ENCODE measurements at places on chromosomes 11 and 22. TPM values are rescaled to one million over a fixed set of nuclear protein-coding genes. Genes with fewer than 3 reads are reported as not detected.
A peak's percentile ranks its signal among the peaks of the same experiment; 100 is the strongest.

- peak; percentile 40 for DNase-seq
Observed at GRCh38 chr22:22048981-22049531, 66.5 kb upstream of the TOP3B start.

- peak; percentile 69 for DNase-seq
Observed at GRCh38 chr11:119727523-119728151, 1.4 kb downstream of the NECTIN1 start.

The NTM gene
- total RNA-seq = not detected

DNA sequence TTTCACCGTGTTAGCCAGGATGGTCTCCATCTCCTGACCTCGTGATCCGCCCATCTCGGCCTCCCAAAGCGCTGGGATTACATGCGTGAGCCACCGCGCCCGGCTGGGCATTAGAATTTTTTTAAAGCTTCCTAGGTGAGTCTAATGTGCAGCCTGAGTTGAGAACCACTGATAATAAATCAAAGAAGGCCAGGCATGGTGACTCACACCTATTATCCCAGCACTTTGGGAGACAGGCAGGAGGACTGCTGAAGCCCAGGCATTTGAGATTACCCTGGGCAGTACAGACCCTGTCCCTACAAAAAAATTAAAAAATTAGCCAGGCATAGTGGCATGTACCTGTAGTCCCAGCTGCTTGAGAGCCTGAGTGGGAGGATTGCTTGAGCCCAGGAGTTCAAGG is 13.7 kb downstream of the MEI1 start:
- DNase-seq = no peak

DNA sequence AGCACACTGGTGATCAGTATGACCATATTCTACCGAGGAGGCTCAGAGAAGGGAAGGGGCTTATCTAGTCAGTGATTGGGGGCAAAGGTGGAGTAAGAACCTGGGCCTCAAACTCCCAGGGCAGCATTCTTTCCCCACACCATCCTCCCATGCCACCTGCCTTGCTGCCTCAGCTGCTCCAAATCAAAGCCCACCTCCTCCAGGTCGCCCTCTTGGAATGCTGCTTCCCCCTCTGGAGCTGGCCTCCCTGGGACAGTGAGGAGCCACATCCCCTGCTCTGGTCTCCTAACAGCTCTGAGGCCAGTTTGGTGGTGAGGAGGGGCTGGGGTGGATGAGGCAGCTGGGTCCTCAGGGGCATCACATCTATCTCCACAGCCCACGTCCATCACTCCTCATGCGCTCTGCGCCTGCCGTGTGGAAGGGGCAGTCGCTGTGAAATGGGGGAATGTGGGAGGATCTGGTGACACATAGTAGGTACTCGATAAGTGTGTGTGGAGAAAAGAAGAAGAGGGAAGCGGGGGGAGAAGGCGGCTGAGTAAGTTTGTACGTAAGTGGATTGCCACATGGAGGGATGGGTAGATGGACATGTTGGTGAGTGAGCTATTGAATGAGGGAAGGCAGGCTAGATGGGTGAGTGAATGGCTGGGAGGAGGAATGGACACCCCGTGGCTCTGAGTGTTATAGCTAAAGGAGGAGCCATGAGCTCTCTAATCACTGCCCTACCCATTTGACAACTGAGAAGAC is 16.1 kb upstream of the ARHGEF17 start:
- DNase-seq = no peak

- no peak for DNase-seq
Observed at GRCh38 chr11:1148752-1149180, 9.0 kb upstream of the MUC5AC start.

DNA sequence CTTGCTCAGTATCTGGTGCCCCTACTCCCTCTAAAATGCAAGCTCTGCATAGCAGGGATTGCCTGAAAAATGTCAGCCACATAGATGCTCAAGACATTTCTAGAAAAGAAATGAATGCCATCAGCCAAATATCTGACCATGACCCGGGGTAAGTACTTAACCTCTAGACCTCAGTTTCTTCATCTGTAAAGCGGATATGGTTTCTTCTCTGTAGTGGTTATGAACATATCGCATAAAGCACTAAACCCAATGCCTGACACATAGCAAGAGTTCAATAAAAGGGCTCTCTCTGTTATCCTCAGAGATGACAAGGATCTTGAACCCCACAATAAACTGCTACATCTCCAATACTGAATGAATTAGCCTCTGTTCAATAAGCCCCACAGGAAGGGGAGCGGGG is 122.6 kb downstream of the ABTB2 start:
- DNase-seq = peak; percentile 69

The SYT13 gene
- total RNA-seq = not detected

- peak; percentile 61 for DNase-seq
Observed at GRCh38 chr22:44025171-44026065, 1.3 kb downstream of the PARVB start.

DNA sequence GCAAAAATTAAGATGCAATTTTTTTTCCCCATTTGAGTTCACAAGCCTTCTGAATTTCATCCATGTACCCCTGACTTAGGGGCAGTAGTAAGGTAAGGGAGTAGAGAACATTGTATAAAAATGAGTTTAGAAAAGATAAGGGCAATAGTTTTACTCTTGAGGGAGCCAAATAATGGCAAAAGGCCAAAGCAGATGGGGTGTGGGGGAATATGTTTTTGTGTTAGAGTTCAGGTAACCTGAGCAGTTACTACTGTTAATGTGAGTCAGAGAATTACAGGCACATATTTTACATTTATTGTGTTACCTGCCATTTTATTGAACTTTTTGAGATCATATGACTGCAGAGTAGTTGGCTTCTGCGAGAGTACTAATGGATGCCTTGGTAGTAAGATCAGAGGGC is 3.1 kb downstream of the EED start:
- no peak for DNase-seq

The FAM111A gene
- 62.2 TPM for total RNA-seq

DNA sequence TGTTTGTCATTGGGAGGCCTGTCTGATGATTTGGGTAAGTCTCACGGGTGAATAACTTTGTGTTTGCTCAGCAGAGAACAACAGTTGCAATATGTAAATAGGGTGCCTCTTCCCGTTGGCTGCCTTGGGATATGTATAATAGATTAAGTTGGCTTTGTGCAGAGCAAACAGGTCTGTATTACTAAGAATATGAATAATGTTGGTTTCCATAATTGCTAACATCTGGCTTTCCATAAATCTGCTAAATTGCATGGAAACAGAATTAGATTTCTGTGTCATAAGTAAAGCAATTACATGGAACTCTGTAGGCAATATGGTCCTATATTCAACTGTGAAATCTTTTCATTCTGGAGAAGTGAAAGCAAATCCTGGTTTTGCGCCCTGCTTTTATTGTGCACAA is 636.0 kb upstream of the ANO5 start:
- no peak for DNase-seq

DNA sequence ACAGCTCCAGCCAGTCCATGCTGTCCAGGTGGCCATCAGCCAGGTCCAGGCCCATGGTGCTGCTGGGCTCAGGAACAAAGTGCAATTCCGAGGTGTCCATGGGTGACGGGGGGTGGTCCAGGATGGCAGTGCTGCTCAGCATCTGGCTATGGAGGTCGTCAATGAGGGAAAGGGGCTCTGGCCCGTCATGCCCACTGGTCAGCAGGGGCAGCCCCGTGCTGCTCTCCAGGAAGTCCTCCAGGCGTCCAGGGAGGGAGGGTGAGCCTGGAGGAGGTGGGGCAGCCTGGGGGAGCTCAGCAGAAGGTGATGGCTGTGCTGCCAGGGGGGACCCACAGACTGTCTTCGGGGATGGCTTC is 41.1 kb downstream of the SGSM3 start:
- DNase-seq = no peak

DNA sequence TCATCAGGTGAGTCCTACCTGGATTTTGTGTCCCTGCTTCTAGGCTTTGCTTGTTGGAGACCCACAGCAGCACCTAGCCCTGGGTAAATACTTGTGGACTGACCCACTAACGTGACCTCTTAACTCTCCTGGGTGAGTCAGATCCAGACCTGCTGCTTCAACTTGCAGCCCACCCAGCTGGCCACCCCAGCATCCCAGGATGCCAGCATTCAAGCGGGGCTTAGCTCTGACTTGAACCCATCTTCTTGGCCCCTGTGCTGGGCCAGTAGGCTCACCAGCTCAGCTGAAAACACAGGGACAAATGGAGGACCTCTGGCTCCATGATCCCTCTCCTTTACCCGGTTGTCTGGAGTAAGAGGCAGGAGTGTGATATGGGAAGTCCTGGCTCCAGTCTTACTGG is 33.5 kb downstream of the PARVG start:
- no peak for DNase-seq

The ADM2 gene
- total RNA-seq = 3.0 TPM

The GLYATL1 gene
- total RNA-seq = not detected

The FXYD6 gene
- total RNA-seq = not detected

DNA sequence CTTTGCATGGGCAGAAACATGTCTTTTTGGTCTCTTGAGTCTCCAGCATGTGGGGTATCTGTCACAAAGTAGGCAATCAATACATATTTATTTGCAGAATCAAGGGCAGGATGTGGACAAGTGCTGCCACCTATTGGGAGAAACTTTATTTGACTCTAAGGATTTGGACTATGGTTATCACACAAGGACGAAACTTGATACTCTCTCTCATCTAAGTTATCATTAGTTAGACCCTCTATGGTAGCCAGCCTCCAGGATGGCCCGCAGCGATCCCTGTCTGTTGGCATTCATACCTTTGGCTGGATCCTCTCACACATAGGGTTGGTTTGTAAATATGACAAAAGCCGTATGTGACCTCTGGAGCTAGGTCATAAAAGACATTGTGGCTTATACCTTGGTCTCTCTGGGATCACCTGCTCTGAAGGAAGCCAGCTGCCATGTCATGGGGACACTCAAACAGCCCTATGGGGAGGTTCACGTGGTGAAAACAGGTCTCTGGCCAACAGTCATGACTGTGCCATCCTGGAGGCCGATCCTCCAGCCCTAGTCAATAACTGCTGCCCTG is 1.1 kb upstream of the FBXO7 start:
- DNase-seq = peak; percentile 89

GRCh38 chr11:118911113-118911879 is 14.4 kb downstream of the BCL9L start:
- DNase-seq = peak; percentile 62

GRCh38 chr11:14642453-14642852 is 1.2 kb upstream of the PDE3B start:
- no peak for DNase-seq

DNA sequence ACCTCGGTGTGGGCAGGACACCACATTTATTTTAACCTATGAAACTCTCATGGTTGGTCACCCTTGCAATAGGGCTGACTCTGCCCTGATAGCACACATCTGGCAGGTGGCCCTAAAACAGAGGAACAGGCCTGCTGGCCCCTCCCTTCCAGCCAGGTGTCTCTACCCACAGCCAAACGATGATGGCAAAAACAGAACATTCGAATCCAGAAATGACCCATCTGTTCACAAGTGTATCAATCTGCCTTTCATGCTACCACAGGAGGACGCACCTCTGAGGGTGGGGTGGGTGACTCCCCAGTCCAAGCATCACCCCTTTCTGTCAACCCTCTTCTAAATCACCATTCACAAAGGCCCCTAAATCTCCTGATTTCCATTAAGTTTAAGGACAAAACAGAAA is 118.1 kb downstream of the ETS1 start:
- no peak for DNase-seq

- DNase-seq = no peak
Observed at GRCh38 chr11:87281496-87281895, 243.8 kb downstream of the TMEM135 start.

The SLC37A2 gene
- 0.07 TPM for total RNA-seq

DNA sequence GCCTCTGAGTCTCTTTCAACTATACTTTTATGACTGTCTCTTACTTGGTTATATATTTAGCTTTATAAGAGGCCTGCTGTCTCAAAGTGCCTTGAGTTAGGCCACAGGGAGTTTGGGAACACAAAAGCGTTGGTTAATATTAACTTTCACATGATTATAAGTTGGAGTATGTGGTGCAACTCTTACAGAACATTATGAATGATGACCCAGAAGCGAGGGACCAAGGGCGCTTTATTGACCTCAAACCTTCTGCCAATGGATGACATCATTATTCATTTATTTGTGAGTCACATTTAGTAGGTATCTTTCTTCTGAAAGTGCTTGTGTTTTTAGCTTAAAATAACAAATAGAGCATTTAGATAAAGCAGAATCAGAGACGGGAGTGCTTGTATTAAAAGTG is 298.0 kb upstream of the ZC3H12C start:
- DNase-seq = no peak

GRCh38 chr22:17707526-17707925 is 66.7 kb downstream of the BID start:
- no peak for DNase-seq

The P4HA3 gene
- not detected for total RNA-seq

- DNase-seq = no peak
Observed at GRCh38 chr11:15912291-15912690, 444.1 kb downstream of the SOX6 start.

DNA sequence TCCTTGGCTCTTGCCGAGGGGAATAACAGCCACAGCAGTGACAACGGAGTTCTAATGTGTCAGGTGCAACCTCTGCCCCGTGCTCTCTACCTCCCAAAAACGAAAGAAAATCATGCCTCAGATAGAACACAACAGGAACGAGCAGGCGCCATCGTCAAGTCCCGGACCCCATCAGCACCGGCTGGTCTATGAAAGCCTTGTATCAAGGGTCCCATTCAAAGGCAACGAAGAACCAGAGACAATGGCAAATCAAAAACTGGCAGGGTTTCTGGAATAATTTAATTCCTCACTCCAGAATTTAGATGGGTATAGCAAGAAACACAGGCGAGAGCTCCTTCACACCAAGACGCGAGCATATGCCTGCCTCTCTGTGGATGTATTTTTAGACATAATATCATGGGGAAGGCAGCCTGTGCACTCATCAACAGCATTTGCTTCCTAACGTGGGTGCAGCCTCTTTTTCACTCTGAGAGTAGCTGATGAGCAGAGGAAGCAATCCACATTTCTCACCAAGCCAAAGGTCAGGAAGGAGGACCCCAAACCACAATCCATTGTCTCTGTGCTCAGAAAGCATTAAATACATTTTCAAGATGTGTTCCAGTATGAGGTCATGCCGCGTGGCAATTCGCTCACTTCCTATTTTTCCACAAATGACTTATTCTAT is 193.4 kb upstream of the BLID start:
- DNase-seq = no peak

The OR51B2 gene
- total RNA-seq = not detected

The CECR2 gene
- total RNA-seq = 0.14 TPM

- DNase-seq = no peak
Observed at GRCh38 chr11:61691380-61692156, 11.4 kb downstream of the DAGLA start.

The GLYAT gene
- not detected for total RNA-seq
